Small intestine (tissue), 16 donors: ENCODE measurements at places on chromosomes 1 and 21. TPM values are rescaled to one million over a fixed set of nuclear protein-coding genes. Genes with fewer than 3 reads are reported as not detected.

DNA sequence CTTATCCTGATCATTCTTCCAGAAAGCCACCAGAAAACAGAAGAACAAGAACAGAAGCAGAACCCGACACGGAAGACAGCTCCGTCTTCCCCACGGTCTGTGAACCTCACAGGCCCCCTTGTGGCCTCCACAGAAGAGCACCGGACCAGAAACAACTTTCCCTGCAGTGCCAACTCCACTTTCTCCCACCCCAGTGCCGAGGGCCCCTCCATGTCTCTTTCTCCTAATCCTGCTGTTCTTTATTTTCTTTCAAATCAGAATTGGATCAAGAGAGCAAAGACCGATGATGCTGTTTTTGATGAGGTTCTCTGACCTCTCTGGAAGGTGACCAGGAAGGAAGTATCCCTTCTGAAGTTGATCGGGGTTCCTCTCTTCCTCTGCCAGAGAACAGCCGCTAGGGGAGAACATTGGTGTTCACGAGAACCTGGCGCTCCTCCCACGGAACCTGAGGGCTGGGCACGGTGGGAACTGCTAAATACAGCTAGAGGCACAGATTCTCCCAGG, 58.9 kb upstream of the CTTNBP2NL start:
- no peaks in the 10 kb centered on the region for H3K36me3 ChIP-seq
- DNase-seq: peak; percentile 18
- no peak overlapping the region for H3K27ac ChIP-seq
- H3K4me1 ChIP-seq: no peaks in the 10 kb centered on the region

The FBXO2 gene
- 5.7 TPM for polyA plus RNA-seq

DNA sequence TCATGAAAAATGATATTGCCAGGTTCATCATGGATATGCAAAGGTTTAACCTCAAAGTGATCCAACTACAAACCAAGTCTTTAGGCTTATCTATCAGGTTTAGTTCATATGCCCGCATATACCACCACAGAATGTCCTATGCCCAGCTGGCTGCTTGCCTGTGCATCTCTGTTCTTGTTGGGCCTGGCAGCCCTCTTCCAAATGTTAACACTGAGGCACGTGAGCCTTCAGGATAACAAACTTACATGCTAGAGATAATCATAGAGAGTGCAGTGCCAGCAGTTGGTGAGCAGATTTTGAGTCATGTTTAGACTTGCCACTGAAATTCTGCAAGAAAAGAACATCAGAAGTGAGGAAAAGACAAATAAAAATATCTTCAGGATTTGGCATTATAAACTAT, 607.9 kb upstream of the TMPRSS15 start:
- no peaks in the 10 kb centered on the region for H3K4me1 ChIP-seq
- H3K36me3 ChIP-seq: no peaks in the 10 kb centered on the region
- no peaks in the 10 kb centered on the region for H3K27me3 ChIP-seq
- no peak overlapping the region for H3K4me3 ChIP-seq
- no peak for DNase-seq

DNA sequence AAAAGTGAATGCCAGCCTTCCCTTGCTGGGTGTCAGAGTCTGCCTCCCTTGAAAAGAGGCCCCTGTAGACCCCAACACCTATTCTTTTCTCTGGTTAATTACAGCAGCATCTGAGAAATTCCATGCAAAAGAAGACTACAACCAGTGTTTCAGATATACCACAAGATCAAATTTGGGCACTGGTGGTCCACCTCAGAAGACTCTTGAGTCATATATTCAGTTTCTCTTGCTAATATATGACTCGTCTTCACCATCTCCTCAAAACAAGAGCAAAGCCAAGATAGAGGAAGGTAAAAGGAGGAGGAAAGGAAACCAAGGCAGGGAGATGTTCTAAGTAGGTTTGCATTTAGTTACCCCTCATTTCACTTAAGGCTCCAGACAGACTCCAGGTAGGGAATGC, 259.9 kb downstream of the ZNF648 start:
- no peak overlapping the region for H3K4me3 ChIP-seq
- no peak overlapping the region for H3K27ac ChIP-seq
- DNase-seq: no peak
- H3K27me3 ChIP-seq: no peaks in the 10 kb centered on the region
- H3K36me3 ChIP-seq: no peaks in the 10 kb centered on the region
- no peaks in the 10 kb centered on the region for H3K4me1 ChIP-seq

The PLEKHG5 gene
- polyA plus RNA-seq: 13.5 TPM

- H3K4me1 ChIP-seq: no peaks in the 10 kb centered on the region
- H3K27me3 ChIP-seq: no peaks in the 10 kb centered on the region
- no peaks in the 10 kb centered on the region for H3K36me3 ChIP-seq
- H3K4me3 ChIP-seq: no peak overlapping the region
- DNase-seq: no peak
- no peak overlapping the region for H3K27ac ChIP-seq
These were observed 41.0 kb downstream of the BRINP3 start for GRCh38 chr1:190436615-190437014.

DNA sequence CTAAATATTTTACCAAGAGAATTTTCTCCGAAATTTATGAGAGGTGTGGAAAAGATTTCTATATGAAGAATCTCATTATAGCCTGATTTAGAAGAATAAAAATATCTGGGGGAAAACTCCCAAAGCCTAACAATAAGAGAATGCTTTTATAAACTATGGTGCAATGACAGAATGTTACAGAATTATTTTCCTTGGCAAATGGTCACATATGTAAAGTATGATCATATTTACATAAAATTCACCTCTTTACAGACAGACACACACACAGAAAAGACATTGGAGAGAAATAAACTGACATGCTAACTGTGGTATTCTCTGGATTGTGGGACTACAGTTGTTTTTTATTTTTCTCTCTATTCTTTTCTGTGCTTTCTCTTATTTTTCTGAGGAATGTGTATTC, 226.3 kb upstream of the USP24 start:
- peaks cover 2% of the 10 kb centered on the region for H3K27me3 ChIP-seq
- H3K36me3 ChIP-seq: no peaks in the 10 kb centered on the region
- no peaks in the 10 kb centered on the region for H3K4me1 ChIP-seq
- no peak overlapping the region for H3K4me3 ChIP-seq

GRCh38 chr1:13788795-13789194, 88.8 kb downstream of the PRDM2 start:
- no peaks in the 10 kb centered on the region for H3K4me1 ChIP-seq
- H3K27me3 ChIP-seq: no peaks in the 10 kb centered on the region
- DNase-seq: no peak
- no peak overlapping the region for H3K27ac ChIP-seq
- H3K4me3 ChIP-seq: no peak overlapping the region

DNA sequence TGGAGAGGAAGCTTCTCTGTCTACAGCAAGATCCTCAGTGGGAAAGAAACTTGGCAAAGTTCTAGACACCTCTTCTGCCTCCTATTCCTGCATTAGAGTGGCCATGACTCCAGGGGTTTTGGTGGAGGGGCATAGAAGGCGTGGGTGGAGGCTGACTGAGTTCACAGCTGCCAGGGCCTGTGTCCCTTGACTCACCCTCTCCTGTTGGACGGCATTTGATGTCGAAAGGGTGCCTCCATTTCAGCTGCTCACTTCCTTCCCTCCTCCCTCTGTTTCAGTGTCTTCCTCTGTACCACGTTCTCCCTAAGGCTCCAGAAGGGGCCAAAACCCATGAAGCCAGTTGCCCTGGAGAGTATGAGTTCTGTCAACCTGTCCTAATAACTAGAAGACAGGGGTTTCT, 632 bp downstream of the TMEM79 start:
- H3K4me1 ChIP-seq: peaks cover 31% of the 10 kb centered on the region
- no peaks in the 10 kb centered on the region for H3K27me3 ChIP-seq
- H3K27ac ChIP-seq: no peak overlapping the region
- peaks cover 28% of the 10 kb centered on the region for H3K36me3 ChIP-seq

DNA sequence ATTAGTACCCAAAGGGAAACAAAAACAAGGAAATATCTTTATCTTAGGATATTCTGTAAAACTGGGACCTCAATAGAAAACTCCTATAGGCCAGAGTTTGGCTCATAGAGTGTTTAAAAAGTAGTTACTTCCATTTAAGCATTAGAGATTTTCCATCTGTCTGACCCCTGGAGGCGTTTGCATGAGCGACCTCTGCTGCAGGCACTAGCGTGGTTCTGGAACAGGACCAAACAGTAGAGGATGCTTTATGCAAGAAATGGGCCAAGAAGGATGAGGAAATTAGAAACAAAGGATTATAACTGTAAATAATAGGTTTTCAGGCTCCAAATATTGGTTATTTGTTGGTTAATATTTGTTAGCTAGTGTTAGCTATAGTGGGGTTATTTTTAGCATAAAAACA, 5.7 kb downstream of the ZBTB40 start:
- H3K27ac ChIP-seq: no peak overlapping the region
- H3K4me1 ChIP-seq: peaks cover 4% of the 10 kb centered on the region
- H3K36me3 ChIP-seq: no peaks in the 10 kb centered on the region
- no peaks in the 10 kb centered on the region for H3K27me3 ChIP-seq
- DNase-seq: no peak

- no peaks in the 10 kb centered on the region for H3K27me3 ChIP-seq
- peaks cover 28% of the 10 kb centered on the region for H3K36me3 ChIP-seq
- peaks cover 13% of the 10 kb centered on the region for H3K4me1 ChIP-seq
- DNase-seq: no peak
These were observed 11.4 kb downstream of the SZRD1 start for GRCh38 chr1:16378443-16378842.

GRCh38 chr1:44417351-44418021, 12.4 kb downstream of the RNF220 start:
- H3K36me3 ChIP-seq: no peaks in the 10 kb centered on the region
- H3K4me3 ChIP-seq: peak overlapping the region; percentile 25
- peak; percentile 41 for DNase-seq
- no peak overlapping the region for H3K27ac ChIP-seq

The S100A5 gene
- 0.18 TPM for polyA plus RNA-seq

The NPPB gene
- polyA plus RNA-seq: 145 TPM

GRCh38 chr21:17784604-17785402, 34.4 kb downstream of the C21orf91 start:
- H3K4me3 ChIP-seq: no peak overlapping the region
- H3K27ac ChIP-seq: peak overlapping the region; percentile 85
- H3K27me3 ChIP-seq: no peaks in the 10 kb centered on the region
- H3K36me3 ChIP-seq: peaks cover 6% of the 10 kb centered on the region
- no peak for DNase-seq
- no peaks in the 10 kb centered on the region for H3K4me1 ChIP-seq

The FMO4 gene
- 4.8 TPM for polyA plus RNA-seq

GRCh38 chr1:3022511-3022973, 1.3 kb downstream of the ACTRT2 start:
- peaks cover 5% of the 10 kb centered on the region for H3K4me1 ChIP-seq
- no peak overlapping the region for H3K4me3 ChIP-seq
- no peaks in the 10 kb centered on the region for H3K27me3 ChIP-seq
- H3K36me3 ChIP-seq: no peaks in the 10 kb centered on the region
- H3K27ac ChIP-seq: no peak overlapping the region
- no peak for DNase-seq

DNA sequence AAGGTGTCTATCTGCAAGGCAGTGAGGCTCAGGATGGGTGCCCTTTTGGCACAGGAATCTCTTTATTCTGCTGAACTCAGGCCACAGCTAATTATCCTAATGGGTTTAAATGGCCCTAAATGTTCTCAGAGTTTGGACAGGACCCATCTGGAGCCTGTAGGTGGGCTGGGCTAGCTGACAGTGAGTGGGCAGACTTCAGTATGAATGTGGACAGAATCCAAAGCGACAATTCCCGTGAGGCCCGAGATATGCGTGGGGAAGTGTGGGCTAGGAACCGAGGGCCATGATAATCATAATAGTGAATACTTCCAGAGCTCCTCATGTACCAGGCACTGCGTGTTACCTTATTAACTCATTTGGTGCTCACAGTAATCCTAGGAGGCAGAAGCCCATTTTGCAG, 165.3 kb downstream of the GRIK3 start:
- no peaks in the 10 kb centered on the region for H3K36me3 ChIP-seq
- H3K4me1 ChIP-seq: no peaks in the 10 kb centered on the region
- no peak overlapping the region for H3K4me3 ChIP-seq
- H3K27me3 ChIP-seq: no peaks in the 10 kb centered on the region
- DNase-seq: no peak

The PLA2G2D gene
- polyA plus RNA-seq: not detected

The WNT3A gene
- polyA plus RNA-seq: not detected

The YIPF1 gene
- polyA plus RNA-seq: 26.2 TPM

- H3K4me3 ChIP-seq: no peak overlapping the region
- no peaks in the 10 kb centered on the region for H3K27me3 ChIP-seq
- no peak for DNase-seq
- H3K4me1 ChIP-seq: no peaks in the 10 kb centered on the region
- no peak overlapping the region for H3K27ac ChIP-seq
These were observed 21.8 kb downstream of the PPT1 start for GRCh38 chr1:40075266-40075665.

The JAM2 gene
- 0.27 TPM for polyA plus RNA-seq

- no peak for DNase-seq
- no peak overlapping the region for H3K4me3 ChIP-seq
- H3K36me3 ChIP-seq: no peaks in the 10 kb centered on the region
These were observed 14.7 kb downstream of the CLSTN1 start for GRCh38 chr1:9809100-9809510.
